ENCODE measurements at places on chromosomes 4 and X. TPM values are rescaled to one million over a fixed set of nuclear protein-coding genes. Genes with fewer than 3 reads are reported as not detected.

PHKA1 gene
- 7.5 TPM for total RNA-seq

GK gene
- 242 TPM for total RNA-seq

CENPE gene
- total RNA-seq, result 60.1 TPM

USP17L24 gene
- total RNA-seq, result not detected

C4orf36 gene
- total RNA-seq, result not detected

SPANXD gene
- total RNA-seq, result not detected

ENPEP gene
- not detected for total RNA-seq

GAGE1 gene
- not detected for total RNA-seq

HOPX gene
- 71.1 TPM for total RNA-seq

RNF128 gene
- total RNA-seq, result not detected

HEPH gene
- 0.22 TPM for total RNA-seq

KIT gene
- 0.07 TPM for total RNA-seq

MXRA5 gene
- total RNA-seq, result not detected

RPA4 gene
- 0.86 TPM for total RNA-seq

RGN gene
- total RNA-seq, result not detected

GRCh38 chrX:139199933-139200332, 330.6 kb upstream of the F9 start:
- no peak for DNase-seq

GRCh38 chrX:151763711-151764110, 29.2 kb downstream of the CNGA2 start:
- no peak for DNase-seq

GRCh38 chr4:24468071-24468470, 116.3 kb downstream of the DHX15 start:
- no peak for DNase-seq

- DNase-seq, result no peak
Measured at GRCh38 chr4:41963105-41963504, 18.5 kb upstream of the DCAF4L1 start.

DNA sequence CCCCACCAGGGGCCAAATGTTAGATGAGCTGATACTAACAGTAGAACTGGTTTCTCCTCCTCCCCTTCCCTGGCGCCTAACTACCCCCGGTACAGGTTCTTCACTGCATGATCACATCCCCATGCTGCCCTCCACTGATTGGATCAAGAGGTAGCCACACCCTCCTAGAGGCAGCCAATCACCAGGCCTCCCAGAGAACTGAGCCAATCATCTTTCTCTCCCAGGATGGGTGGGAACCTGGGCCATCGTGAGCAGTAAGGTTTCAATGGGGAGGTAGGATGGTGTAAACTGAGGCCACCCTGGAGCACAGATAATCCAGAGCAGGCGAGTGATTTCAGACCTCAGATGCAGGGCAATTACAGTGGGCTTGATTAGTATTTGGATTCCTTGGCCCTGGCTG, 64.2 kb downstream of the PPP2R2C start:
- no peak for DNase-seq

- DNase-seq, result peak; percentile 45
Measured at GRCh38 chrX:70508296-70508911, 63.8 kb downstream of the DLG3 start.

- DNase-seq, result no peak
Measured at GRCh38 chr4:15500701-15501100, 31.0 kb downstream of the CC2D2A start.

DNA sequence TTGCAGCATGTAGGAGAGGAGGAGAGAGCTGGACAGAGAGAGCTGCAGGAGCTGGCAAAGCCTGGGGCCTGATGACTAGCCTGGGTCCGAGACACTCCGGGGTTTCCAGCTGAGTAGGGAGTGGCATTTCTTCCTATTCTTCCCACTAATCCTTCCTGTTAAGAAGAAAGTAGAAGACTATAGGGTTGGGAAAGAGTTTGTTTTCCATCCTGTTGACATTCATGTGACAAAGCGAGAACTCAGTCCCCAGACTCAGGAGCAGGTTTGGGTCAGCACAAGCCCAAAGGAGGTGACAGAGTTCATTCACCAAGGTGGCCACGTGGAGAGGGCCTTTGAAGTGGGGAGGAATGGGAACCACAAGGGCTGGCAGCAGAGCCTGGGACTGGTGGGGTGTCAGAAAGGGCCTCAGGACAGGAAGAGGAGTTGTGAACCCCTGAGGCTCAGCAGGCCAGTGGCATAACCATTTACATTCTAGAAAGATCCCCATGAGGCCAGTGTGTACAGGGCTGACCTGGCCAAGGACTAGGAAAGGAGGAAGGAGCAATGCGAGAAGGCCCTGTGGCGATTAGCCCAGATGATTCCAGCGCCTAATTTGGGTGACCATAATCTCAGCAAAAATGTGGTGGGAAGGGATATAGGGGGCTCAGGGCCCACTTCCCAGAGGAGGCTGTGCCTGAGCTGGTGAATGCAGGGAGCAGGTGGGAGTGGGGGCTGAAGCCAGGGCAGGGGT, 3.3 kb upstream of the HAUS3 start:
- DNase-seq, result peak; percentile 1

DNA sequence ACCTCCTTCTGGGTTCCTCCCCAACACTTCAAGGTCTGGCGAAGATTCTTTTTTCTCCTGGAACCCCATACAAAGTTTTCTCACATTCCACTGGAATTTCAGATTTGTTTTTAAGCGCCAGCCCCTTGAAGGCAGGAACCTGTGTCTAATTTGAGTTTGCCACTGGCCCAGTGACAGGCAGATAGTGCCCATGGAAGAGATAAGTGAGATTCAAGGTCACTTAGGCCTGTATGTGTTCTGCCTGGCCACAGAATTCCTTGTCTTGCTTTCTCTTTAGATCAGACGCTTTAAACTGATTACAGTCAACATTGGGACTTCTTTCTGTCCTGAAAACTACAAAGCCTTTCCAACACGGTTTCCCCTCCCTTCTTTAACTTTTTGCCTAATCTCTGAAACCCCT, 11.2 kb downstream of the ATOH1 start:
- no peak for DNase-seq

GRCh38 chr4:43253541-43253940, 361.0 kb downstream of the GRXCR1 start:
- no peak for DNase-seq

GRCh38 chr4:27894951-27895350, 1034.3 kb downstream of the STIM2 start:
- DNase-seq, result no peak

GRCh38 chr4:138686106-138686835, 329.3 kb upstream of the NOCT start:
- no peak for DNase-seq

- no peak for DNase-seq
Measured at GRCh38 chr4:13498469-13498868, 14.3 kb upstream of the RAB28 start.

DNA sequence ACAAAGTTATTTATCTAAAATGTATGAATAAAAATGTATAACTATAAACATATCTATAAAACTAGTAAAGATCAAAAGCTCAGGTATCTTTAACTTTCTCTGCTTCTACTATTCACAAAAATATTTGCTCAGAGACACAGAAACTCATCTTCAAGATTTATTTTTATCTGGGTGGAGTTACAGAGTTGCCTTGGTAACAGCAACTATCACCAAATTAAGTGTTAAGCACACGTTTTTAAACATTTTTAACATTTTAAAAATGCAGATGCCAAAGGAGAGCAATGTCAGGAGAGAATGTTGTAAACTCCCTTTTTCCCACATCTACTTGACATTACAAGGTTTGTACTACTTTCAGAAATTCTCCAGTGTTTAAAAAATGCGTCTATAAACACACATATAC, 71.4 kb downstream of the SNCA start:
- DNase-seq, result no peak

- DNase-seq, result peak; percentile 84
Measured at GRCh38 chr4:1809754-1810502, 16.8 kb downstream of the FGFR3 start.

- no peak for DNase-seq
Measured at GRCh38 chrX:72146527-72146926, 14.8 kb upstream of the RTL5 start.

- DNase-seq, result peak; percentile 23
Measured at GRCh38 chr4:184417802-184418511, 56.4 kb downstream of the IRF2 start.

DNA sequence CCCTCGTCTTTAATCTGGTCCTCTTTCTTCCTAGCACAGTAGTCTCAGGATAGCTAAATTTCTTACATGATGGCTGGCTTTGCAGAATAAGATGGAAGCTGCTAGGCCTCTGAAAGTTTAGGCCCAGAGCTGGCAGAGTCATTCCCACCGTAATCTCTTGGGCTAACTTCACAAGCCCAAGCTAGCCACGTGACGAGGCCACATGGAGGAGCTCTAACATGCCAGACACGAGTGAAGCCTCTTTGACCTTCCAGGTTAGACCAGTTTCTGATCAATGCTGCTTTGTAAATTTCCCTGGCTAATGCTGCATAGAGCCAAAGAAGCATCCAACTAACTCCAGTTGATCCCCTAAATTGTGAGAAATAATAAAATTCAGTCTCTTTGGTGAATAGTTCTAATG, 9.5 kb upstream of the CENPE start:
- no peak for DNase-seq

DNA sequence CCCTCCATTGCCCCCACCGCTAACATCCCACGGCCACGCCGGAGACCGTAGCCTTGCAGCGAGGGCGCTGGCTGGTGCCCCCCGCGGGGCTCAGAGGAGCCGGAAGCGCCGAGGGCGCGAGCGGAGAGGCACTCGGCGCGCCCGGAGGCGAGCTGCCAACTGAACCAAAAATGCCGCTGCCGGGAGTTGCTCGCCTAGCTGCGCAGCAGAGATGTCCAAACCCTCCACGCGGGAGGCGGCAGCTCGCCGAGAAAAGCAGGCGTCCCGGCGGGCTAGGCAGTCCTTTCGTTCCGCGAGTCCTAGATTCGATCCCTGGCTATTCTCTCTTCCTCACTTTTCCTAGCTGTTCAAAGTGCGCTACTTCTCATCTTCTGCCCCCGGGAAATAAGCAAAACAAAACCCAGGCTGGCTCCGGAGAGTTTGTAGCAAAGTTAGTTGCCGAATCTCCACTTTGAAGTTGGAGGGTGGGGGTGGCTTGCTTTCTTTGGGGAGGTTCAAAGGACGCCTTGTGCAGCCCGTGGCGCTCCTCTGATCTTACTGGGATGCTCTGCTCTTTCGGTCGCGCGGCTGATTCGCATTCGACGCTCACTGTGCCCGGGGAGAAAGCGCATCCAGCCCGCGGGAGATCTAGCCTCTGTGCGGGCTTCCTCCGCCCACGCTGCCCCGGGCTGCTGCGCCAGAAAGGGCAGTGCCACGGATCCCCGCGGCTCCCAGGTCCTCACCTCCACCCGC, 723 bp downstream of the NKX6-1 start:
- DNase-seq, result no peak

DNA sequence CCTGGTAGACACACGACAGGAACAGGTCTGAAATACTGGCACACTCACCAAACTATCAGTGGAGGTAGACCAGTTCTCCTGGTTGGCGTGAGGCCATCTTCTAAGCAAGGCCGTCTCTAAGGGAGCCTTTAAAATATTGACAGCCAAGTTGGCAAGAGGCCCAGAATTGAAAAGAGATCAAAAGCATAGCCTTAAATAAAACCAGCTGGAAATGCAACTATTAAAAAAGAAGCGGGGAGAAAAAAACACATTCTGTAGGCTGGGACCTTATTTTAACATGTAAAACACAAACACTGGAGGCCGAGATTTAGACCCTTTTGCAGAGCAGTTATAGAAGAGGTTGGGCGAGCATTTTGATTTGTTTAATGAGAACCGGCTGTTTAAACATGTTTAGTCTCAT, 233.0 kb upstream of the CLNK start:
- no peak for DNase-seq

- DNase-seq, result no peak
Measured at GRCh38 chr4:177860171-177860570, 417.9 kb upstream of the AGA start.

DNA sequence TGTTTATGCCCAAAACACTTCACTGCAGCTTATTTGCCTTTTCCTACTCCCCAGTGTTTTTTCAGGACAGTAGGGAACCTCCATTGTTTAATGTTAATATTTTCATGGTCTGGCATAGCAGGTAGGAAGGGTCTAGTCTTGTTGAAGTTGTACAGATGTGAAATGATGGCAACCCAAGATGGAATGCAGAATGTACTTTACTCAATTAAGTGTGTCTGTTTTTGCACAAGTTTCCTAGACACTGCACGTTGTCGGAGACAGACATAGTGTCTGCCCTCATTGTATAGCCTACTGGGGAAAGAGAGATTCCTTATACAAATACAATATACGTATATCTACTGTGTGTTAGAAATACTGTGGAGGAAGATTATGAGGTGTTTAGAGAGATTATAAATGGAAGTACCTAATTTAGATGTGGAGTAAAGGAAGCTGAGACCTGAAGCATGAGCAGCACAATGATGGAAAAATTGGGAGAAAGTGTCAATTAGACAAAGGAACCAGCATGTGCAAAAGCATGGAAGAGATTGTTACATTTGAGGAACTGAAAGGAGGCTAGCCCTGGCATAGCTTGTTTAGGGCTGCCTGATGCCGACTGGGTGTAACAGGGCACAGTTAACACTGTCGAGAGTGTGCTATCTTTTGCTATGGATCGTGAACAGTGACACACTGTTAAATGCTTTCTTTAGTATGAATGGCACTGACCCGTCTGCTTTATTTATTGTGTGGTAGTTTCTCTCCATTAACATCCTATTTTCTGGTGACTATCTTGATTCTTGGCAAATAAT, 18.4 kb downstream of the CPEB2 start:
- no peak for DNase-seq

GRCh38 chr4:47913861-47914219, 543 bp downstream of the NFXL1 start:
- DNase-seq, result peak; percentile 41

DNA sequence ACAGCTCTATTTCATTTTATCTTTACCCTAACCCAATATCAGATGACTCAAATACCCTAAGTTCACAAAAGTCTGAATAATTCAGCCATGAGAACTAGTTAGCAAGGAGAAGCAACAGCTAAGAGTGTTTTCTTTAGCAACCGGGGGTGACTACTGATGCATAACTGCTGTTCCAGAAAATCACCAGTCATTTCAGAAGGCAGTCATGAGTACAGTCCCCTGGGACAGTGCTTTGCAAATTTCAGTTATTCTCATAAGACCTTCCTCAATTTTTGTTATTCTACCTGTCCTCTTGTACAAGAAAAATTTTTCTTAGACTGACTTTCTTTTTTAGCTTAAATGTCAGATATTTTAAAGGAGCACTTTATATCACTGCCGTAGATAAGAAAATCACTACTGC, 16.4 kb downstream of the BANK1 start:
- DNase-seq, result no peak

DNA sequence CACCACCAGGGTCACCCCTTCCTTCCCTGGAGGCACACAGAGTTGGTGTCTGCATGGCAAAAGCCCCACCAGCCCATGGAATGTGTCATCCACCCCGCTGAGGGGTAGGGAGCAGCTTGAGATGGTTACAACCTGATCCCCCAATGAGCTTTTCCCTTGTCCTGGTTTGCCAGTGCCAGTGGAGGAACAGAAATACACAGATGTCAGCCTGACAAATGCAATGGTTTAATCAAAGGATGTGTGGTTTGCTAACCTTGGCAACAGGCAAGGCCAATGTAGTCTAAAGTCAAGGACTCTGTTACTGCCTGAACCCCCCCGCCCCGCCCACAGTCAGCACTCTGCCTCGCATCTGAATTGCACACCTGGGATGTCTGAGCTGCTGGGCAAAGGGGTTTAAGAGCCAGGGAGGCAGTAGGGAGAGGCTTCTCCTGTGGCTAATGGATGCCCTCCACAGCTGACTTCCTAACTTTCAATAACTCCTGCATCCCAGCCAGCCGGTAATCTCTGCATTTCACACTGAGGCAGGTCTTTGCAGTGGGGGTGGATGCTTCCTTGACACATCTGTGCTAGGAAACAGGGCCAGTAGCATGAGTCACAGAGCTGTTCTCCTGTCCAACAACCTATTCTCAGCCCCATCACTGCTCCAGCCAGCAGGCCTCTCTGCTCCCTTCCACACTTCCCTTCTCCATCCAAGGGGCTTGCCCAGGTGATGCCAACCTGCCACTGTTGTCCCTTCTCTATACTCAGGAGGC, 137.5 kb downstream of the AMMECR1 start:
- DNase-seq, result no peak

All from activated T-cell treated with anti-CD3 and anti-CD28 coated beads, Interleukin-2, amount 50 U/mL, for 72 hours (primary cell).